ENCODE measurements at places on chromosomes 16 and 17.
A peak's percentile ranks its signal among the peaks of the same experiment; 100 is the strongest.

DNA sequence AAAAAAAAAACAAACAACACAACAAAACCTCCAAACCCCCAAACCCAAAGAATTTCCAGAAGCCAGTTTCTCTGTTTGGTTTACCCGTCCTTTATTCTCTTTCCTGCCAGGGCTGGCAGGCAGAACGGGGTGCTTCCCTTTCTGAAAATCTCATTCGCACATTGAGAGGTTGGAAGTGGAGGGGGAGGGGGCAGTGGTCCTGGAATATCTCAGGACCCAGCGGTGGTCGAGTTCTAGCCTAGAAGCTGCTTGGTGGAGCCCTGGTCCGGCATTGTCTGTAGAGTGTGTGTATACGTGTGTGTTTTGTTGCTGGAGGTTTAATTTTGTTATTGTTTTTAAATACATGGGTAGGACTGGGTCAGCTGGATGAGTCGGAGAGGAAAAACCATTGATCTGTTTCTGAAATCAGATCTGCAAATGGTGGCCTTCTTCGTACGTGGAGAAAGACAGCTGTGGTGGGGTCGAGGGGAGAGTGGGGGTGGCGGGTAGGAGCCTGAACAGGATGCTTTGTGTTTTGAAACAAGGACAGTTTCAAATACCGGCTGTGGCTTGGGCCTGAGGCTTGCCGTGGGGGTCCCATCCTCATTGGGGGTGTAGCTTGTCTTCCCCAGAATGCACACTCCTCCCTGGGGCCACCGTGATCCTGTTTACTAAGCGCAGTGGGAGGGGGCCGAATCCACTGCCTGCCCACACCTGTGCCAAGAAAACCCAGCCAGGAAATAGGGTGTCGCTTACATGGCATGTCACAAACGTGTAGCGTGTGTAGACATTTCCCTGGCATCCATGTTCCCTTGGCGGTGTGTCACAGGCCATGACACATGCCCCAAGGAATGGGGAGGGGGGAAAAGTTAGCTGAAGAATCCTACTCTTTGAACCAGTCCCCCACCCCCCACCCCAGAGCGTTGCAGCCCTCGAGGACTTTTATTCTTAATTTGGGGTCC, 1.6 kb downstream of the CMIP start:
- DNase-seq = peak; percentile 78

- DNase-seq = no peak
These were observed 595.7 kb upstream of the CDH5 start for GRCh38 chr16:65770752-65771151.

DNA sequence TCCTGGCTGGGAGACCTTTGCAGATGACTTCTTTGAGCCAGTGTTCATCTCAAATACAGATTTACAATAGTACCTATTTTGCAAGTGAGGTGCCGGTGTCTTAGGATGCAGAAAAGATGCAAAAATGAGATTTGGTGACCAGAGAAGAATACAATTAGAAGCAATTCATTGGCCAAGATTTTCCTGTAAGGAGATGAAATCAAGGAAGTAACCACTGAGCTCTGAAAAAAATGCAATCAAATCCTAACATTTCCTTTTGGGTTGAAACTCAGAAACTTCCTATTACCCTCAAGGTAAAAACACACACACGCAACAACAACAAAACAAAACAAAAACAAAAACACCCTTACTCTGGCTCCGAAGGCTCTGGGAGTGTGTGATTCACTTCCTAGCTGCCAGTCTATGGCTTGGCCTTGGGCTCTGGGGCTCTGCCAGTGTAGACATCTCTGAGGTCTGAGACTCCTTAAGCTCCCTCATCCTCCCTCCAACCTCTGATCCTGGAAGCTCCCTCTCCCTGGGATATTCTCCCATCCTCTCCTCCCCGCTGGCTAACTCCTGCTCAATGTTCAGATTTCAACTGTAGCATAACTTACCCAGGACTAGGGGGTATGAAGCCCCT, 16.8 kb upstream of the MT4 start:
- no peak for DNase-seq

GRCh38 chr17:75342996-75343395, 53.8 kb upstream of the SLC25A19 start:
- no peak for DNase-seq

DNA sequence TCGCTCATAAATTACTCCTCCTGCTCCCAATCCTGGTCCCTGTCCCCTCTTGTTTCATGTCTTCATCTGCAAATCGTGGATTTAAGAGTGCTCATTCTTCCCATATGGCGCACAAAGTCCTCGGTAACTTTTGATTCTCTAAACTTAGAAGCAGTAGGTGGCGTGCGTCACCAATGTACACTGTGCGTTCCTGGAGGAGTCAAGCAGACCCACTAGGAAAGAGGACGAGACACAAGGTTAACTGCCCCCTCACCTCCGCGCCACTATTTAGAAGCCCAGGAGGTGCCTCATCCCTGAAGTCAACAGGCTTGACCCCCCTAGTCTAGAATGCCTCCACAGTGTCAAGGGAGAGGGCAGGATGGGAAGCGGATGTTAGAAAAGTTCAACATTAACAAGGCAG, 2.9 kb downstream of the SLC13A5 start:
- no peak for DNase-seq

- DNase-seq = no peak
These were observed at the start of gene TEKT5 for GRCh38 chr16:10694830-10695229. TSS of gene TEKT5 (minus strand) at chr16:10694930. CDS start at chr16:10694873, 57 bp downstream.

GRCh38 chr17:72306037-72306436, 185.2 kb downstream of the SOX9 start:
- DNase-seq = no peak

DNA sequence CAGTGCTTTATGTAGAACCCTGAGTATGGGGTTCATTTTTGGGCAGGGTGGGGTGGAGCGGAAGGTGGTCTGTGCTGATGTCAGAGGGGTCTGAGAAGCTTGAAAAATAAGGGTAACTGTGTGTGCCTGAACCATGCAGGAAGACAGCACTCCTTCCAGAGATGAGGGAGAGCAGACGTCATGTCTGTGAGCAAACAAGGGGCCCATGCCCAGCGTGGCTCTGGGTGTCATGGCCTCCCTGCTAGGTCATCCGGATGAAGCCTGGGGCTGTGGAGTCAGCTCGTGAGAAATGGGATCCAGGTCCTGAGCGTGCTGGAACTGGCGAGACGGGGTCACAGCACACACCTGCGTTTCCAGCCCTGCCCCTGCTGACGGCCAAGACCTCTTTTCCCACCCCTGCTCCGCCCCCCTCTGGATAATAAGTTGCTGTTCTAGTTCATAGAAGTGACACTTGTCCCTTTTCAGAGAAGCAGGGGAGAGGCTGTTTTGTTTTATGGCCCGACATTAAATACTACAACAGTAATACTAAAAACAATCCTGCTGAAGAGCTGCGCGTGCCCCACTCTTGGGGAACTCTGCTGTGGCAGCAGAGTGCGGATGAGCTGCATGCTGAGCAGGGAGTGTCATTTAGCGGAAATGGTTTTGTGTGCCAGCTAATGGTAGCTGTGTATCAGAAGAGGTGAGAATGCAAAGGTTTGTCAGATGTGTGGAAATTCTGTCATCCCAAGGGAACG, 92.6 kb downstream of the RPTOR start:
- no peak for DNase-seq

DNA sequence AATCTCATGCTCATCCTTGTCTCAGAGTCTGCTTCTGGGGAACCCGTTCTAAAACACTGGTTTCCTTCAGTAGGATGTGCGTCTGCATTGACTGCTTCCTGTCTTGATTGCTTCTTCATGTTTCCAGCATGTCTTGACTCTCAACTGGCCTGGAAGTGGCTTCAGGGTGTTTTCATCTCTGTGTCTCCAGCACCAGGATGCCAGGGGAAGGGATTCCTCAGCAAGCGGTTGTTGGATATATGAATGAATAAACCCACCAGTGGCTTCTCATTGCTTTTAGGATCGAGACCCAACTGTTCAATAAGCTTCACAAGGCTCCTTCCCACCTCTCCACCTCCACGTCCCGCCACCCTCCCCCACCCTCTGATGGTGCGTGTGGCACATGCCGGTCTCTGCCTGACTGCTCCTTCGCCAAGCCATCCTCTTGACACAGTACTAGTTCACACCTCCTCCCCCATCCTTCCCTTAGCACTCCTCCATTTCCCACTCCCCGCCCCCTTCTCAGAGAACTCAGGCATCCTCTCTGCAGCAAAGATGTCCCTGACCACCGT, 14.1 kb upstream of the TNS4 start:
- no peak for DNase-seq

DNA sequence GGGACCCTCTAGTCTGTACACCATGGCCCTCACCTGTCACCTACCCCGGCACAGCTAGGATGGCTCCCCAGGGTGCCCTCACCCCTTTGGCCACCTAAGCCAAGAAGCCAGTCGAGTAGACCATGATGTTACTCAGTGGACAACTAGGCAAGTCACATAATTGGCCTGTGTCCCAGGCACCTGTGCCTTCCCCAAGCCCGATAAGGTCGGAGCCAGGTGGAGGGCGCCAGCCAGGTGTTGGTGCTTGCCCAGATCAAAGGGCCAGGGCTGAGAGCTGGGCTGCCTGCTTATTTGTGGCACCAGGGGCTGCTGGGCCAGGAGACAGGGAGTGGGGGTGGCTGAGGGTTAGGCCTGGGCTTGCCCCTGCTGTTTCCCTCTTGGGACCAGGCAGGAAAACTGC, 16.8 kb downstream of the SPNS2 start:
- DNase-seq = no peak

- no peak for DNase-seq
These were observed 62.5 kb downstream of the NQO1 start for GRCh38 chr16:69663846-69664245.

GRCh38 chr16:84015399-84015798, 27.2 kb downstream of the SLC38A8 start:
- no peak for DNase-seq
